ENCODE measurements at places on chromosomes 4 and X. TPM values are rescaled to one million over a fixed set of nuclear protein-coding genes. Genes with fewer than 3 reads are reported as not detected.
A peak's percentile ranks its signal among the peaks of the same experiment; 100 is the strongest.

The GRID2 gene
- polyA plus RNA-seq, result 7.2 TPM

DNA sequence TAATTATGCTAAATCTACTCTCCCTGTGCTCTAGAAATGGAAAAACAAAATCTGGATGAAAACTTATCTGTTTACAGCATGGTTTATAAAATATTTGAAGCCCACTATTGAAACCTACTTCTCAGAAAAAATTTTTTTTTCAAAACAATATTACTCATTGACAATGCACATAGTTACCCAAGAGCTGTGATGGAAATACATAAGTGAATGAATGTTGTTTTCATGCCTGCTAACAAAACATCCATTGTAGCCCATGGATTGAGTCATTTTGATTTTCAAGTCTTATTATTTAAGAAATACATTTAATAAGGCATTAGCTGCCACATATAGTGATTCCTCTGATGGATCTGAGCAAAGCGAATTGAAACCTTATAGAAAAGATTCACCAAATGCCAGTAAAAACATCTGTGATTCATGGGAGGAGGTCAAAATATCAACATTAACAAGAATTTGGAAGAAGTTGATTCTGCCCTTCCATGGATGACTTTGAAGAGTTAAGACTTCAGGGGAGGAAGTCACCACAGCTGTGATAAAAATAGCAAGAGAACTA lies 144.7 kb upstream of the HHIP start:
- DNase-seq, result no peak

The MXRA5 gene
- 8.6 TPM for polyA plus RNA-seq

GRCh38 chr4:185833055-185833598 lies 21.1 kb upstream of the SORBS2 start:
- DNase-seq, result no peak

The PRDX4 gene
- 118 TPM for polyA plus RNA-seq

GRCh38 chr4:116881077-116881476 lies 204.3 kb downstream of the TRAM1L1 start:
- DNase-seq, result peak; percentile 1

DNA sequence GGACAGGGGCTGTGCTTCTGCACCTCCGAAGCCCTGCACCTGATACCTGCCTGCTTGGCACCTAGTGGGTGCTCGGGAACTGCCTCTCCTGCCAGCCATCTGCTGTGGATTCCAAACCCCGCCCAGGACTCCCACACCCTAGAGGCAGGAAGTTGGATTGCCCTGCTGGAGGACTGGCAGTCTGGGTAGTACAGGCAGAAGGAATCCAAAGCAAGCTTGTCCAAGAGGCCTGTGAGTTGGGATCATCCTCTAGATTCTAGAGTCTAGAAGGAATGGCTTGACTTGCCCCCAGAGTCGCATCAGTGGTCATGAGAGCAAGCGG lies 64.6 kb upstream of the MTM1 start:
- DNase-seq, result no peak

The DMRTC1 gene
- polyA plus RNA-seq, result not detected

The FAM149A gene
- polyA plus RNA-seq, result 44.3 TPM

DNA sequence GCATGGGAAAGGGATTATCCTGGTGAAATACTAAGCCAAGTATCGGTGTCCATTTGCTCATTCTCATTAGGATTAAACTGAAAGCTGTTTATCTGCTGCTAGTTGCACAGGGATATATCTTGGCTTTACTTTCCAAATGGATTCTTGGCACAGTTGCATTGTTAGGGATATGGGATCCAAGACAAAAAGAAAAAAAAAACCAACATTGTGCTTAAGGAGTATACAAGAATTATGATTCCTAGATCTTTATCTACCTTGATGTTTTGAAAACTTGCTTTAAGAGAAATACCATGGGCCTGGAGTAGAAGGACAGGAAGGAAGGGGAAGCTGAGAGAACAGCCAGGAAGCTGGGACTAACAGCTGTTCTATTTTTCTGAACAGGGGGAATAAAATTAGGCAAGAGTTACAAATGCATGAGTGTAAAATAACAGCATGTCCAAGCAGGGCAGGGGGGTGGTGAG lies 107.6 kb downstream of the ATXN3L start:
- no peak for DNase-seq

The CENPVL2 gene
- polyA plus RNA-seq, result not detected

DNA sequence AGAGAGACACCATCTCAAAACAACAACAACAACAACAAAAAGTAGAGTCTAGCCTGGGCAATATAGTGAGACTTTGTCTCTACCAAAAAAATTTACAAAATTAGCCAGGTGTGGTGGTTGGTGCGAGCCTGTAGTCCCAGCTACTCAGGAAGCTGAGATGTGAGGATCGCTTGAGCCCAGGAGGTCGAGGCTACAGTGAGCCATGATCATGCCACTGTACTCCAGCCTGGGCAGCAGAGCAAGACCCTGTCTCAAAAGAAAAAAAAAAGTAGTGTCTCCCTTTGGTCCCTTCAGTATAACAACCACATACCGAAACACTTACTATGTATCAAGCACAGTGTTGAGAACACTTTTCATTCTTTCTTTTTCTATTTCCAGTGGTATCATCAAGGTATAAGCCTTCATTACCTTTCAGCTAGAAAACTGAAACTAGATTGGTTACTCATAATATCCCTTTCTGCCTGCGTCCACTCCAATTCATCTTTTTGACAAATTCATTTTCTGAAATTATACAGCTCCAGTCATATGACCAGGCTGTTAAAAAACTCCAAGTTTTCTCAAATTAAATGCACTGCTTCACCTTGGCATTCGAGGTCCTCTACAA lies 54.1 kb downstream of the RPS6KA3 start:
- DNase-seq, result no peak

The GATA1 gene
- 0.74 TPM for polyA plus RNA-seq

DNA sequence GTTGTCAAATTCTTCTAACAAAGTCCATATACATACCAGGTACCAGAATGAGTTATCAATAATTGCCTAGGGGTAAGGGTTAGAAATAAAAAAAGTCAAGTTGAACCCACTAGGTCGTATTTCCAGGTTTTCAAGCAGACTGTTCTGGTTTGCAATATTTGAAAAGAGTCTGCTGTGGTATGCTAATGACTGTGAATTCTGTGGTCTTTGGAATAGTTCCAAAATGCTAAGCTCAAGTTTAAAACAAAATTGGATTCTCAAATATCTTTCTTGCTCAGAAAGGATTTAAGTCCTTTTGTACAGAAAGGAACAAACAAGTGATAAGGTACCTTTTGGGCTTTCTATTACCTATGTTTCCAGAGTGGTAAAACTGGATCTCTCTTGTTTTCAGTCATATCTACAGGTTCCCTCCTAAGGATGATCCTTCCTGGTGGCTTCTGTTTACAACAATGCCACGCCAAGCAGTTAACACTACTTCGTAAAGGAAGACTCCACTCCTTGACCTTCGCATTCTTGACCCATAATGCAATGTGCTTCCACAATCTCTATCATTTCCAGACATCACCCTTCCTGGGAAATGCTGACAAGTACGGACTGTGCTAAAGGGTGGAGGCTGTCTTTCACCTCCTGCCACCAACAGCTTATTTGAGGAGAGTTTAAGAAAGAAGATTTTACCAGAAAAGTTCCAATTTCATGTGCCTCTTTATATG lies 531.7 kb upstream of the FTHL17 start:
- no peak for DNase-seq

The NAP1L5 gene
- 15.3 TPM for polyA plus RNA-seq

GRCh38 chrX:13763489-13763888 lies 28.9 kb downstream of the OFD1 start:
- DNase-seq, result no peak

DNA sequence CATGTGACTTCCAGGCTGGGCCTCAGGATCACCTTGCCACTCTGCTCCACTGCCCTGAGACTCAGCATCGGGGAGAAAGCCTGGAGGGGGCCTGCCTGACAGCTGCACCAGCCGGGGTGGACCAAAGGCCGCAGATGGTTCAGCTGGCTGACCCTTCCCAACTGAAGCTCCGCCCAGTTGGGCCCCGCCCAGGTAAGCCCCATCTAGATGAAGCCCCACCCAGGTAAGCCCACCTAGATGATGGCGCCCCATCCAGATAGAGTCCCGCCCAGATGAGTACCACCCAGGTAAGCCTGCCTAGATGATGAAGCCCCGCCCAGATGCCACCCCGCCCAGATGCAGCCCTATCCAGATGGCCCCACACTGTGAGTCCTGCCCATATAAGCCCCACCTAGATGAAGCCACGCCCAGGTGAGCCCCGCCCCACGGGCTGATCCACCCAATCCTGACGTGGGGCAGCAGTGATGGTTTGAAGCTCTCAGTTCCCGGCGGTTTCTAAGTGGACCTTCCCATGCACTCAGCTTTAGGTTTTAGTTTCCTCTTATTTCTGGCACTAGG lies 10.0 kb downstream of the ZFYVE28 start:
- no peak for DNase-seq

The SLC9B1 gene
- polyA plus RNA-seq, result 4.1 TPM

The TCEAL2 gene
- polyA plus RNA-seq, result 26.0 TPM

- no peak for DNase-seq
These were observed 49.2 kb downstream of the PRPS1 start for GRCh38 chrX:107677501-107677901.

- DNase-seq, result no peak
These were observed 2.1 kb upstream of the LEF1 start for GRCh38 chr4:108170631-108171338.

The MAGEB1 gene
- polyA plus RNA-seq, result not detected

GRCh38 chr4:143773998-143774895 lies 73.8 kb upstream of the FREM3 start:
- no peak for DNase-seq

GRCh38 chr4:40515398-40516293 lies 114.0 kb downstream of the RBM47 start:
- DNase-seq, result no peak

The COL25A1 gene
- 11.6 TPM for polyA plus RNA-seq
